ENCODE measurements at places on chromosomes 3 and 15.
A peak's percentile ranks its signal among the peaks of the same experiment; 100 is the strongest.

GRCh38 chr3:83434880-83435587 is 1523.8 kb upstream of the CADM2 start:
- DNase-seq = no peak

DNA sequence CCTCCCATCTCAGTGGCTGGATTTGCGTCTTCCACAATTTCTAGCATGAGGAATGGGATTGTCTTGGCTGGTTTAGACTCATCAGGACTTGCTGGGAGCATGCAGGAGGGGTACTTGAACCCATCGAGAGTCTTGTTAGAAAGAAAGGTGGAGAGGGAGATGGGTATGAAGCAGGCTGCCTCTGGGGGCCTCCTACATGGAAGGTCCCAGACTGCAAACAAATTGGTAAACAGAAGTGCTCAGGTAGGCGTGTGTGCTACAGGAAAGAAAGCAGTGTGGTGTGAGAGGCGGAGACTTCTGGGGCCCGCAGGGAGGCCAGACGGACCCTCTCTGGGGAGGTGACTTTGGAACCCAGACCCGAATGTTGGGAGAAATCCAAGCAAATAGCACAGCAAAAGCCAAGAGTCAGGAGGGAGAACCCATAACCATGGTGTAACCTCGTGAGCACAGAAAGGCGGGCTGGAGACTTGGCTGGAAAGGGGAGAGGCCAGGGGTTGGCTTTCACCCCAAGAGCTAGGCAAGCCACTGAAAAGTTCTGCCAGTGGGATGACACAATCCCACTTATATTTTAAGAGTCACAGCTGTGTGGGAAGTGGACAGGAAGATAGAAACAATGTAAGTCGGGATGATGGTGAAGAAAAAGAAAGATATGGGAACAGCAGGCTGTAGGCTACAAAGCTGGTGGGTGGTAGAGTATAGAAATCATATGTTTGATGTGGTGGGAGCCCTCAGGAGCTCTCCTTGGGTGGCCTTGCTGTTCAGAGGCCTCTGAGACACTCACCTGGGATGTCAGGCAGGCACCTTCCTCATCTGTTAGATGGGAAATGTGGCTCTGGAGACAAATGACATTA is 130.1 kb upstream of the PRR20G start:
- DNase-seq = no peak

GRCh38 chr3:48397767-48398681 is 26.0 kb downstream of the FBXW12 start:
- no peak for DNase-seq

DNA sequence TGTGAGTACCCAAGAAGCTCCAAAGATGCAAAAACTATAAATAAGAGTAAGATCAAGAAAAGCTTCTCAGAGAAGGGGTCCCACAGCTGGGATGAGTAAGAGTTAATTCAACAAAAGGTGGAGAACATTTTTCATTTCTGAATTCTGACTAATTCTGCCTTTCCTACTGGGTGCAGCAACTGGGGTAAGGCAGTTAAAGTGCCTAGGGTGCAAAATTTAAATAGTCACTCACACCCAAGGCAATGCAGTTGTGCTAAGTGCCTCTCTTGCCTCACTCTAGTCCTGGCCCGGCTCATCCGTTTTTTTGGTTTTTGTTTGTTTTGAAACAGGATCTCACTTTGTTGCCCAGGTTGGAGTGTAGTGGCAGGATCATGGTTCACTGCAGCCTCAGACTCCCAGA is 240.2 kb downstream of the TP63 start:
- DNase-seq = no peak

DNA sequence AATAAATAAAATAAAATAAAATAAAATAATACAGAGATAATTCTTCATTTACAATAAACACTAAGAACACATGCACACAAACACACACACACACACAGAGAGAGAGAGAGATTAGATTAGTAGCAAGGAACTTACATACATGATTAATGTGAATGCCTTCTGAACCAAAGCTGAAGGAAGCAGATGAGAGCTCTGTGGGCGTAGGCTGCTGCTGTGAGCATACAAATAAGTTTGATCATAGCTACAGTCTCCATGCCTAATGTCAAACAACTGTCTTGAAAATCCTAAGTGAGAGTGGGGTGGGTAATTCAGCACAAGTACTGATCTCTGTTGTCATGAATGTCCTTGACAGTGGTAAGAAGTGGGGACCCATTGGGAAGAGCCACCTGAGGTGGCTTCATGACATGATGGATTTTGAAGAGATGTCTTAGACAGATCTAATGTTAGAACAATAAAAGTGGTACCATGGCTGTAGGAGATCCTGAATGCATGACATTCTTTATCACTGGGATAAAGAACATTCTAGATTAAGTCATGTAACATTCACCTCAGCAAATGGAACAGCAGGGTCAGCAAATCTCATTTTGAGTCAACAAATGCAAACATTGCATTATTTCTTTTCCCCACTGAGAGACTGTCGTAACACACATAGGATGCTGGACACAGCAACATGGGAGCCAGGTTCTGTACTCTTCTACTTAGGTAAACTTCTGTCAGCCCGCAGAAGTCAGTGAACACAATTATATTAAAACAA is 46.2 kb downstream of the CHL1 start:
- no peak for DNase-seq

- DNase-seq = no peak
These were observed 6.4 kb upstream of the TBC1D21 start for GRCh38 chr15:73866881-73867410.

GRCh38 chr3:184336547-184337398 is 627 bp upstream of the FAM131A start:
- no peak for DNase-seq

GRCh38 chr15:79341396-79341795 is 30.5 kb downstream of the TMED3 start:
- no peak for DNase-seq

DNA sequence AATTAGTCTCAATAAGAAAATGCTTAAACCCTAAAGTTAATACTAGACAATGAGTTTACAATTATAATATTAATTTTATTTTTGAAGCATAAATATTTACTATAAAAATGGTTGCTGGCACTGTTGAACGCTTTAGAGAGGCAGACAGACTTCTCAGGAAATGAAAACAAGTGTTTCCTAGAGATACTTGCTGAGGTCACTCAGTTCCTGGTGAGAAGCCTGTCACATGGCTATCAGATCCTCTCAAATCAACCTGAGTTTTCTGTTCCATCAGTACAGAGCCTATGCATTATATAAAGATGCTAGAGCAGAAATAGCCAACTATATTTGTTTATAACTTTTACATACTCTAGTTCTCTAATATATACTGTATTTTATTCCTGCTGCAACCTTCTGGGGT is 109.2 kb downstream of the MYO5A start:
- DNase-seq = no peak

DNA sequence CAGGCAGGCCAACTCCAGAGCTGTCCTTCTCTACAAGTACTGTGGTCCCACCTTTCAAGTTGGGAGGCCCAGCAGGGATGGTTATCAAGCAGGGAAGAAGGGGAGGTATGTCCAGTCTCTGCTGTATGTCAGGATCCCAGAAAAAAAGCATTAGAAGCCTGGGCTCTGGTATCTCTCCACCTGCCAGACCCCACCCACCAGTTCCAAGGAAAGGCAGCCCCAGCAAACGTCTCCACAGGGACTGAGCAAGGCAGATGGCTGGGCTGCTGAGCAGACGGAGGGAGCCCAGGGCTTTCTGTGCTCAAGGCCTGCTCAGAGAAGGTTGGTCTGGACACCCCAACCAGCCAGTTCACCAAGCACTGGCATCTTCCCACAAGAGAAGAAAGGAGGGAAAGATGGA is 287.8 kb downstream of the XXYLT1 start:
- DNase-seq = no peak

GRCh38 chr3:176766862-176767261 is 430.4 kb downstream of the TBL1XR1 start:
- no peak for DNase-seq

DNA sequence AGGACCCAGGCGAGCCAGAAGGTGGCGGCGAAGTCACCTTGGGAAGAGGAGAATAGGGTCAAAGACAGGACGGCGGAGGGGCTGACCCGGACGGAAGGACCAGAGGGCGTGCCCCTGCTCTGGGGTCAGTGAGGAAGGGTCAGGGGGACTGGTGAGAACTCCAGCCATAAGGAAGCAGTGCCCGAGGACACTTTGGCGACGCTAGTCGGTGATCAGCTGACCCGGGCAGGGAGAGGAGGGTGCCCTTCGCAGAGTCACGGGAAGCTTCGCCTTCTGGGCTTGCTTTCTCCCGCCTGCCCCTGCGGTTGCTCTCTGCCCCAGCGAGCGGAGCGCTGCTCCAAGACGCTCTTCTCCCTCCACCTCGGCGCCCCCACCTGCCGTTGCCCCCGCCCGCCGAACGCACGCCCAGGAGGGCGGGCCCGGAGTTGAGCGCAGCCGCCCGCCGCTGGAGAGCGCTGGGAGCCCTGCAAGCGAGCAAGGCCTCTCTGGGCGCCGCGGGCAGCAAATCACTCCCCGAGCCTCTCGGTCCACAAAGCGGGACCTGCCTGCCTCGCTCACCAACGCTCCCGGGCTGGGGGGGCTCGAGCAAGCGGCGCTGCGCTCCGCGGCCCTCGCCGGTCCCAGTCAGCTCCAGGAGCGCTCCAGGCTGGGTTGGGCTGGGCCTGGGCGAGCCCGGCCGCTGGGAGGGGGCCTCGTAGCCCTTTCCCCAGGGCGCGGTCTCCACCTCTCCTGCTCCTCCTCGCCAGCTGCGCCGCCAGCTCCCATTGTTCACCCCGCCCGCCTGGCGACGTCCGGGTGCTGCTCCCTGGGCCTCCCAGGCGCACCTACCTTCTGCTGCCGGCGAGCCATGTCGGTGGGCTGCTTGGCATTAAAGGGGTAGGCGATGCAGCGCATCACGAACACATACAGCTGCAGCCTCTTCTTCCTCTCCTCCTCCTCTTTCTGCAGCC is 1.2 kb downstream of the CADPS start:
- no peak for DNase-seq

DNA sequence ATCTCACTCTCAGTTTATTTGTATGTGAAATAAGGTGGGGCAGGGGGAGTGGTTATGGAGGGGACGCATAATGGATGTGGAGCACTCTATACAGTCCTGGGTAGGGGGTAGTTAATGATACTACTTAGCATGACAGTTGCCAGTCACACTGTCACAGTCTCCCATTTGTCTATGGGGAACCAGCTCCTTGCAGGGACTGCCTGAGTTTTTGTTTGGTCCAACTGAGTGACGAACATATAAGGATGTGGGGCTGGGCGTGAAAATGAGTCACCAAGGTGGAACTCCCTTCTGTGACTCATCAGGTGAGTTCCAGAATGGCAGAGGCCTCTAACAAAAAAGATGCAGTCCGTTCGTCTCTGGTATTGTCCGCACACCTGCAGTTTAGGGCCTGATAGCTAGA is 235.3 kb upstream of the ST8SIA2 start:
- DNase-seq = no peak

- DNase-seq = no peak
These were observed 560.8 kb downstream of the FOXP1 start for GRCh38 chr3:71022551-71023335.

- DNase-seq = no peak
These were observed 150.1 kb downstream of the TPRA1 start for GRCh38 chr3:127440384-127440783.

GRCh38 chr15:99845009-99845408 is 111.8 kb upstream of the LYSMD4 start:
- no peak for DNase-seq

DNA sequence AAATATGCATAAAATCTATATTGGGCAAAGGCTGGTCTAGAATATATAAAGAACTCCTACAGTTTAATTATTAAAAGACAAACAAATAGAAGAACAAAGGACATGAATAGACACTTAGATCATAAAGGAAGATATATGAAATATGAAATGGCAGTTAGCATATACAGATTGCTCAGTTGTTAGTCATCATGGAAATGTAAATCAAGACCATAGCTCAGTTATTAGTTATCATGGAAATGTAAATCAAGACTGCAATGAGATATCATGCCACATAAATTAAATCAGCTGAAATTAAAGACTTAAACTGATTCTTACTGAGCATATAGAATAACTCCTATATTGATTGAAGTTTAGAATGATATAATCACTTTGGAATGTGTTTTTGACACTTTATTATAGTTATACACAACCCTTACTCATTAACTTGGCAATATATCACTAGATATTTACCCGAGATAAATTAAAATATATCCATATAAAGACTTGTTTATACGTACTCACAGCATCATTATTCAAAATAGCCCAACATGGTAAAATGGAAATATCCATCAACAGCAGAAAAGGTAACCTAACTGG is 45.2 kb upstream of the GOLGA8B start:
- peak; percentile 40 for DNase-seq

DNA sequence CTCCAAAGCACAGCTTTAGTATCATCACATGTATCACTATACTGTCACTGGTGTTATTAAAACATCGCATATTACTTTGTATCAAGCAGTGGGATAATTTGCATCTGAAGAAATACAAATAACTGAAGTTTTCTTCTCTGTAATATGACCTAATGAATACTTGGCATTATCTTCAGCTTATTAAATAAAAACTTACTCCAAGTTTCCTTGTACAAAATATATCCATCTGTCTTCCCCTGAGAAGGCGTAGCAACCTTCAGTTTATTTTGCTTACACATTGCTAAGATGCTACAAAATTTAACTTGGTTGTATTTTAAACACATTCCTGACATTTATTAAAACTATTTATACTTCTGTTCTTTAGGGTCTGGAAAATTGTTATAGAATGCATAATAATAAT is 13.7 kb downstream of the FGF7 start:
- DNase-seq = no peak

GRCh38 chr3:167653155-167653554 is 587 bp downstream of the WDR49 start:
- no peak for DNase-seq

- DNase-seq = no peak
These were observed 568.9 kb downstream of the EDEM1 start for GRCh38 chr3:5756443-5756842.

DNA sequence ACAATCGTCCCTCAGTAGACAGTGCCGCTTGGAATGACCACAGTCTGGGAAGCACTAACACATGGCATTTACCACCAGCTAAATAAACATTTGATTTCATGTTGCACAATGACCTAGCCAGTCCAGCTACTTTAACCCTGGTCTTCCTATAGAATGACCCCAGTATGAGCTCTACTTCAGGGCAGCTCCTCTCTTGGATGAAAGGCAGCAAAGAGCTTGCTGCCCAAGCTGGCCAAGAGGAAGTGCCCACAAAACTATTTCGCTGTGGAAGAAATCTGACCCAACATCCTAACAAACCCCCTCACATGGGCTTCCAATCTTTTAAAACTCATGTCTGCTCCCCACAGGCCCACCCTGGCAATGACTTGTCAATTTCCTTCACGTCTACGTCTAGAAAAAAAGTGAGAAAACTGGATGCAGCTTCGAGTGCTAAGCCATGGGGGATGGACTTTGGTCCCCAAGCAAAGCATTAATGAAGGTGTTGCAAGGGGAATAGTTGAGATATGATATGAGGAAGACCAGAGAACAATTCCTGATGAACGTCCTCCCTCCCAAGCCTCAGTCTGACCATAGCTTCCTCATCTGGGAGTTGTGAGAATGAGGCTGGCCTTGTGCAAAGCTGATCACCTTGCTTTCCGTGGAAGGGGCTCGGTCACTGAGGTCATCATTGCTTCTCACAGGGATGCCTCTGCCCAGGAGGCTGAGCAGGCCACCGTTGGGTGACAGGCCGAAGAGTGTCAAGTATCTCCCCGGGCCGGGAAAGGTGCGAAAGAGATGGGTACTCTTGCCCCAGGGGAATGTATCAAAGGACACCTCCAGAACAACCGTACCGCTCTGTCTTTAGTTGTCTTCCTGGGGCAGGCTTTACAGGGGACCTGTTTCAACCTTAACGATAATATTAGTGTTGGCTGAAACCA is 964 bp downstream of the SLC25A20 start:
- DNase-seq = no peak

GRCh38 chr15:81025721-81026370 is 25.1 kb downstream of the TLNRD1 start:
- no peak for DNase-seq

GRCh38 chr3:127734754-127735473 is 62.2 kb downstream of the ABTB1 start:
- DNase-seq = peak; percentile 96
